ENCODE measurements at places on chromosomes 13 and 19.
A peak's percentile ranks its signal among the peaks of the same experiment; 100 is the strongest.

GRCh38 chr13:46179491-46179908, 2.5 kb downstream of the LCP1 start:
- DNase-seq, result peak; percentile 75

DNA sequence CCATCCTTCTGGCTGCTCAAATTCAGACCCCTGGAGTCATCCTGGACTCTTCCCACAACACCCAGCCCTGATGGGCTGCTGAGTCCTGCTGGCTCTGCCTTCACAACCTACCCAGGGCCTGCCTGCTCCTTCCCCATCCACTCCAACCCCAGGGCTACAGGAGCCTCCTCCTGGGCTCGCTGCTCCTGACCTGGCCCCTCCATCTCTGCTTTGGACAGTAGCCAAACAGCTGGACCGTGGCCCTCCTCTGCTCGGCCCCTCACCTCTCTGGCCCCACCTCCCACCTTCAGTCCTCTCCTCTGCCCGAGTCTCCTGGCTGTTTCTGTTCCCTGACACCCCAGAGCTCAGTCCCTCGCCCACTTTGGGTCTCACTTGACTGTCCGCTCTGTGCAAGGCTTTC, 66.7 kb downstream of the CEBPG start:
- DNase-seq, result no peak

DNA sequence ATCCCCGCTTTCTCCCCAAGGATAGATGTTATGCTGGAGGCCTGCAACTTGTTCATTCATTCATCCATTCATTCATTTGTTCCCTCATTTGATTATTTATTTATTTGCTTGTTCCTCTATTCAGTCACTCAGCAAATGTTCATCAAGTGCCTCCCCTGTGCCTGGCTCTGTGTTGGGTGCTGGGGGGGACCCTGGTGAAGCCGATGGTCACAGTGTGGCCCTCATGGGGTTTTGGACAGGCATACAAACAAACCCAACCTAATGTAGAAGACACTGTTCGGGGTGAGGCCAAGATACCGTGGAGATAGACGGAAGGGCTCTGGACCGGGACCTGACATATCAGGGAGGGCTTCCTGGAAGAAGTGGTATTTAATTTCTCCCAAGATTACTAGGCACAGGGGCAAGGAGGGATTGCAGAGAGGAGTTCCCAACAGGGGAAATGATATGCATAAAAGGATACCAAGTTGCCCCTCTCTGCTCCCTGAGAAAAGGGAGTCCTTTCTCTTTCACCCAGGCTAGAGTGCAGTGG, 58.1 kb downstream of the ZNF536 start:
- DNase-seq, result no peak

DNA sequence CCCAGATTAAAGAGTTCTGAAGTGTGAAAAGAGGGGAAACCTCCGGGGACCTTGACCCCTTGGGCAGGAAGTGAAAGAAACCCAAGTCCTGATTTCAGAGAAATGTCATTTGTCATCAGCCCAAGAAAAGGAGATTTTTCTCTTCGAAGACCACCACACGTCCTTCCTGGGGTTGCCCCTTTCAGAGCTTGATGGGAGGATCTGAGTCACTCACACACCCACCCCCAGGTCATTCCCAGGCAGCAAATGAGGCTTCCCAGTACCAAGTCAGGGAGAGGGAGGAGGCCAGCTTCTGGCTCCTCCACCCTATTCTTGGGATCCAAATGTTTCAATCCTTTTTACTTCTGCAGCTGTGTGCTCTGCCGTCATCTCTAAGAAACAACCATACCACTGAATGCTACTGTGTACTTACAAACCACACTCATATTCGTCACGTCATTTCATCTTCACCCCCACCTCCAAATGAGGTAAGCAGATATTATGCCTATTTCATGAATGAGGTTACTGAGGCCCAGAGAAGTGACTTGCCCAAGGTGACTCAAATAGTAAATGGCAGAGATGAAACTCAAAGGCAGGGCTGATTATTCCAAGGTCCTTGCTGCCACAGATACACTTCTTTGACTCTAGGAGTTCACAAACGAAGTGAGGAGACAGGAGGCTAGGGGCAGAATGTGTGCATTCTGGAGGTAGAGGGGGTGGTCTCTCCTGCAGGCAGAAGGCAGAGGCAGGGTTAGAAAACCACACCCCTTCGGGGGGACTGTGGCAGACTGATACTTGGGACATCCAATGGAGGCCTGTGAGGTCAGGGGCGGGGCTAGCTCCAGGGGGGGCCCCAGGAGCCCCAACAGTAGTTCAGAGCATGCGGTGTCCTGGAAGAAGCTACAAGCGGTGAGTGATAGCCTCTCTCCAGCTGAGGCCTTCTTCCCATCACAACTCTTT, 5.0 kb upstream of the KMT2B start:
- DNase-seq, result no peak

DNA sequence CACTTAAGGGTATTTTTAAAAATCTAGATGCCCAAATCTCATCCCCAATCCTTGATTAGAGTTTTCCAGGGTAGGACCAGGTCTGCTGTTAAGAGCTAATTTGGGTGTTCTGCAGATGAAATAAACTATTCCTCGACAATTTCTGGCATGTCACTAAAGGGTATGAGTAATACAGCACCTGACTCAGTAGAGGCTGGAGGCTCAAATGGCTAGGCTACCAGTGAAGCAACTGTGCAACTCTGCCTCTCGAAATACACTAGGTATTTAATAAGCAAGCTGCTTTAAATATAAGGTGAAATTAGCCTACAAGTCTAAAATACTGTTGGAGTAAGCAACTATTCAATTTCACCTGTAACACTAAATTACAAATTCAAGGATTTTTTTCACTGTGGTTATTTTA, 1.5 kb downstream of the RNF6 start:
- no peak for DNase-seq

- no peak for DNase-seq
Measured at GRCh38 chr13:64482373-64482772, 2747.8 kb downstream of the PCDH9 start.

DNA sequence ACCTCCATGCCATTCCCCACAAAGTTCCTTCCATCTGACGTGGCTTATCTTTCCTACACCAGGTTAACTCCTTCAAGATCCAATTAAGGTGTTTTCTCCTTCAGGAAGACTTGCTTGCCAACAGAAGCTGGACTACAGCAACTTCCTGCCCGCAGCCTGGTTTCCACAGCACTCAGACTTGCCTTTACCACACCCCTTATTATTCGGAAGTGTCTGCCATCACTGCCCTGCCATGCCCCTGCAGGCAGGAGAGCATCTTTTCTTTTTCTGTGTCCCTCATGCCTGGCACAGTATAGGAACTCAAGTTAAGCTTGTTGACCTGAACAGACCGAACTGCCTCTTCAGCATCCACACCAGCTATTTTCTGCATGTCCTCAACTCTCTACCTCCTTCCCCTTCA, 168.0 kb downstream of the FOXO1 start:
- no peak for DNase-seq

- DNase-seq, result no peak
Measured at GRCh38 chr13:102402290-102402689, 442 bp upstream of the FGF14 start.

DNA sequence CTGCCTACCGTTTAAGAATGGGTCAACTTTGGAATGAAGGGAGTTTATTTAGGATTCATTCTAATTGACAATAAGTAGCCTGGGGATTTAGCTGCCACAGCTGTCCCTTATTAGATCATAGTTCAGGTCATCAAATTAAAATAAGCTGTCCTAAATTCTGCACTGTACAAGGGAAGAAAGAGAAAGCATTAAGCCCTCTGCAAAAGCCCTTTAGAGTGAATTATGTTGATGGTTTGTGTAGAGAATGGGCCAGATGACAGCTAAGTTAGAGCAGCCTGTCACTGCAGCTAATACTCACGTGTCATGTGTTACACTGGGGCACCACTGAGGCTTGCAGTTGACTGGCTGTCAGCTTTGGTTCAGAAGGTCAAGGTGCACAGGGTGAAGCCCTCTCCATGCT, 737.1 kb upstream of the SLC10A2 start:
- no peak for DNase-seq

GRCh38 chr19:46728693-46729339, 11.9 kb upstream of the PRKD2 start:
- DNase-seq, result peak; percentile 67

GRCh38 chr13:36917311-36917710, 2.7 kb downstream of the SMAD9 start:
- no peak for DNase-seq

DNA sequence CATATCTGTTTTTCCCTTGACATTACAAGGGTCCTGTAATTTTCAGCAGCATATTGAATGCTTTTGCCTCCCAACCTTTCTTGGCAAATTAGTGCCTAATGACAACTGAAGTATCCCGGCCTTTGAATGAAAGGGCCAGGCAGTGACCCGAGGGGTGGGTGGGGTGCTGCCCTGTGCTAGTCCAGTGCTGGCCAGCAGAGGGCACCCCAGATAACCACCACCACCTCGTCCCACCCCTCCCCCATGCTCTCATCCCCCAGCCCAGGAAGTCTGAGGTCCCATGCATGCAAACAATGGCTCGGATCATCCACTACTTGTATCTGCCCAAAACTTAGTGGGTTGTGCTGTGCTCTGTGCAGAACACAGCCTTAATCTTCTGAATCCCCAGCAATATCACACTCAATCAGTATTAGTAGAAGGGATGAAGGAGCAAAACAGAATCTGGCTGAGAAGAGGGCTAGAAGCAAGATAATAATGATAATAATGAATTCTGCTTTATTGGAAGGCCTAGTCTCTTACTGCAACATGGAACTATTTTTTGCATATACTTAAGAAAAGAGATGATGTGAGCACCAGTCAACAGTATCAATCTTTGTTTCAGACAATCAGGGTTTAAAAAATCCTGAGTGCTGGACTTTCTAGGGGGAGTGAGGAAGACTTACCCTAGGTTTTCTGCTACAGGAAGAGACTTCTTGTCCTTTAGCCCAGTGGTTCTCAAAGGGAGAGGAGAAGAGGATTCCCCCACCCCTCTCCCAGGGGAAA, 3.8 kb downstream of the ATP12A start:
- DNase-seq, result peak; percentile 17

DNA sequence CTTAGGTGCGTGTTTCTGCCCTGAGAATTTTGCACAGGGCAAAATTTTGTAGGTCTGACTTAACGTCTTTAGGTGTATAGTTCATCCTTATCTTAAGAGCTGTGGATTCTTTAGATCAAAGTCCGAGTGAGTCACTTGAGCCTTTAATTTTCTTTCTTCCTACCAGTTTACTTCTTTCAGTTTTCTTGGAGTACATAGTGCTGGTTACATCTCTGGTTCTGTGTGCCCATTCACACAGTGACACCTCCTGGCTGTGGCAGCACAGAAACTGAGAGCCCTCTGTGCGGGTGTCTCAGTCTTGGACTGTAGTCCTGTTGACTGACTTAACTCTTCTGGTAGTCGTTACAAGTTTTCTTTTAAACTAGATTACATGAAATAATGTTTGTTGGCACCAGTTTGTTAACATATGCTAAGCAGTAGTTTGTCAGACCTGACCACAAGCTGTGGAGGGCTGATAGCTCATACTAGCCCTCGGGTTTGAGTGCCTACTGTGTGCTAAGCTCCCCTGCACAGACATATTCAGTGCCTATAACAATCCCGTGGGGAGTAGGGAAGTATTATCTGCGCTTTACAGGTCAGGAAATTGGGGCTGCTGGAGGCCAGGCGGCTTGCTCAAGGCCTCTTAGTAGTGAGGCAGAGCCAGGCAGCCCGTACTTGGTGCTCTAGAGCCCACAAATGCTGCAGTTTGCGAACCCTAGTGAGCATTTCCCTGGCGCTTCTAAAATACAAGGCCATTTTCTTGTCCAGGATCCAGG, 1.6 kb downstream of the GATAD2A start:
- DNase-seq, result no peak

DNA sequence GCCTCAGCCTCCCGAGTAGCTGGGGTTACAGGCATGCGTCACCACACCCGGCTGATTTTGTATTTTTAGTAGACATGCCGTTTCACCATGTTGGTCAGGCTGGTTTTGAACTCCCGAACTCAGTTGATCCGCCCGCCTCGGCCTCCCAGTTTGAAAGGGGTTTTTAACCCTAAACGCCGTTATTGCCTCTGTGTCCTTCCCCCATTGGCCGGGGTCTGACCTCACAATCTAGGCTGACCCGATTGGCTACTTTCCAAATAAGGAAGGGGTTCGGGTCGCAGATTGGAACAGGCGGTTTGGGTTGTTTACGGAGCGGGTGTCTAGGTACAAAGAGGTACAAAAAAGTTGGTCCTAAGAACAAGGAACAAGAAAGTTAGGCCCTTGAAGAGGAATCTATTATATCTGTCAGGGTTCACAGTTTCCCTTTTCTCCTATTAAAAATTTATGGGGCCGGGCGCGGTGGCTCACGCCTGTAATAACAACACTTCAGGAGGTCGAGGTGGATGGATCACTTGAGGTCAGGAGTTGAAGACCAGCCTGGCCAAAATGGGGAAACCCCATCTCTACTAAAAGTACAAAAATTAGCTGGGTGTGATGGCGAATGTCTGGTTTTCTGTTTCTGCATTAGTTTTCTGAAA, 1.0 kb downstream of the ZNF253 start:
- DNase-seq, result no peak

DNA sequence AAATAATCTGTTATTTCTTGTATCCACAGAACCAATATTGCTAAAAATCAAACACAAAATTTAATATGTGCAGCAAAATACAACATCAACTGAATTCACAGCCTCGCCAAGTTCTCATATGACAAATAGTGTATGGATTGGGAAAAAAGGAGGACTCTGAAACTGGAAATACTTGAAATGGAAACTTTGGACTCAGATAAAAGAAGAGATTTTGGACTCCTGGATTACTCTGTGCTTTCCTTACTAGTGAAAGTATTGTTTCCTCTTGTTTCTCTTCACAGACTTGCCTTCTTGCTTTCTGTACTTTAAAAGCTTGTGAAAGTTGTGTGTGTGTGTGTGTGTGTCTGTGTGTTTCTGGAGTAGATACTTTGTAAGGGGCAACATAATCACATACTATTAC, 1596.3 kb downstream of the PCDH9 start:
- DNase-seq, result no peak

DNA sequence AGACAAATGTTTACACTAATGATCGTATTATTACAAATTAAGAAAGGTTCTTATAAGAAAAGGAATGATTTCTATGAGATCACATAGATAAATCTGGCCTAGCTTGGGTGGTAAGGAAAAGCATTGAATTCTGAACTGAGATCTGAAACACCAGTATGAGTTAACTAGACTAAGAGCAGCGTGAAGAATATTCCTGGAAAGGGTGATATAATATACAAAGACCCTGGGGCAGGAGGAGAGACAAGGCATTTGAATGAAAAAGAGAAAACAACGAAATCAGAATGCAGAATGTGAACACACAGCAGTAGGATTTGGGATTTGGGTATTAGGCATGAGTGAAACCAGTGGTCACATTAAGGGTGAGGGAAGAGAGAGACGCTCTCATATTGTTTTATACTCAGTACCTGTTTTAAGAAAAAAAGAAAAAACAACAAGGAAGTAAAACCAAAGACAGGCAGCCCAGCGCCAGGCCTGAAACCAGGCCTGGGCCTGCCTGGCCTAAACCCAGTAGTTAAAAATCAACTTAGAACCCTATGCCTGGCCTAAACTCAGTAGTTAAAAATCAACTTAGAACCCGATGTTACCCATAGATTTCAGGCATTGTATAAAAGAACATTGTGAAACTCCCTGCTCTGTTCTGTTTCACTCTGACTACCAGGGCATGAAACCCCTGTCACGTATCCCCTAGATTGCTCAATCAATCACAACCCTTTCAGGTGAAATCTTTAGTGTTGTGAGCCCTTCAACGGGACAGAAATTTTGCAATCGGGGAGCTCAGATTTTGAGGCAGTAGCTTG, 287.1 kb downstream of the ITGBL1 start:
- DNase-seq, result no peak

- DNase-seq, result no peak
Measured at GRCh38 chr19:12095111-12095790, 30.7 kb downstream of the ZNF844 start.

Measured in stimulated activated CD8-positive, alpha-beta memory T cell treated with anti-CD3 and anti-CD28 coated beads, Interleukin-4, amount 100 ng/mL, for 4 hours (primary cell).